ENCODE measurements at places on chromosomes 13 and 19.

DNA sequence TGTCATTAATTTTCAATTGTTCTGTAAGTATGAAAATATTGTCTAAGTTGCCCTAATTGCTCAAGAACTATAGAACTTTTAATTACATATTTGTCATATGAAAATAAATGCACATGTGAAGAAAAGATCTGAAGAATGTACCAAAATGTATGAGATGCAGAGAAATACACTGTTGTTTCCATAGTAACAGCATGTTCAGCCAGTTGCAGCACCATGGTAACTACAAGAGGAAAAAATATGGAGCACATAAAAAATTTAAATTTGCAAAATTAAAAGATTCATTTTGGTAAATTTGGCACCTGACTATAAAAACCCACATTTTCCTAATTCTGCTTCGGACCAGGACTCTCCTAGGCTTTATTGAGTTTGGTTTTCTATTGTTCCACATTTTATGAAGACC lies 1170.0 kb upstream of the MIR17HG start:
- DNase-seq: no peak

DNA sequence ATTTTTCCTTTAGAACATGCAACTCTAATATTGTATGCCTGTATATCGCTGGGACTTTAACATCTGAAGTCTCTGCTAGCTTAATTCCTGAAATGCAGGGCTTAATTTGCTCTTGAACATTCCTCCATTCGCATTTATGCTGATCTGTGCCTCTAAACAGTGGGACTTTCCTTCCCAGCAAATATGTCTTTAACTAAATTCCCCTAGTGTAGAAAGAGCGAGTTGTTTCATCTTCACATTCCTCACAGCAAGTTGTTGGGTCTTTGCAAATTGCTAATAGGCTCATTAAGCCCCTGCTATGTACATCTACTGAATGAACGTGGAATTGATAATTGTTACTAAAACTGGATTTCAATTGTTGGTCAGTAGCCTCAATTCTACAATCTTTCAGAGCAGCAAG lies 118.4 kb upstream of the OBI1 start:
- no peak for DNase-seq

DNA sequence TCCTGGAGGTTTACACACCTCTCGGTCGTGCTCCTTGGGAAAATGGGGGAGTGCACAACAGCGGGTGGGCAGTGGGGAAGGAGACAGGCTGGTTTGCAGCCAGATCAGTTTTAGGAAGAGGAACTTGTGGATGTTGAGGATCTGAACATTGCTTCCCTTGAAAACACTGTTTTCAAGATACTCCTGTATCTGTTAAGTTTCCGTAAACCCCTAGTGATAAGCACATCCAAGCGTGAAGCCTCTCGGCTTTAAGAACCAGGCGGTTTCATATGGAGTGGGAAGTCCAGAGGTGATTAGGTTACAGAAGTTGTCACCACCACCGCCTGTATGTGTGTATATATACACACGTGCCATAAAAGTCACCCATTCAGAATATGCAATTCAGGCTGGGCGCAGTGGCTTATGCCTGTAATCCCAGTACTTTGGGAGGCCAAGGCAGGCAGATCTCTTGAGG lies 47.4 kb downstream of the SIPA1L3 start:
- DNase-seq: peak; percentile 31

DNA sequence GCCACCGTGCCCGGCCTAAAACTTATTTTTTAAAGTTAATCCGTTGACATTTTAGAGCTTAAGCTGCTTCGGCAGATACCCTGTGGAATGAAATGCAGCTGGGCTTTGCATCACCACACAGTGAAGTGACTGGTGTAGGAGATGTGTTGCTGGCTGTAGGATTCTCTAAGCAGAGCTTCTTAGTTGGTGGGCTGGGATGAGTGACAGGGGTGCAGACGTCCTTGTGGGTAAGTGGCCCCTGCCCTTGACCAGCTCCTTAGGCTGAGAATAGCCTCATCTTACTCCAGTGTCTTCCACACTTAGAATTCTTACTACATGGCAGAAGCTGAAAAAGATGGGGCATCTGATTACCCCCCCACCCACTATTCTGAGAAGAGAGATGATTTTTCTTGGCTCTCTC lies 11.6 kb downstream of the GATAD2A start:
- no peak for DNase-seq

All from B cell (primary cell).